ENCODE measurements at places on chromosomes 2 and 18. TPM values are rescaled to one million over a fixed set of nuclear protein-coding genes. Genes with fewer than 3 reads are reported as not detected.

GRCh38 chr2:25951071-25951547, 31.2 kb downstream of the KIF3C start:
- peak; percentile 76 for DNase-seq

DNA sequence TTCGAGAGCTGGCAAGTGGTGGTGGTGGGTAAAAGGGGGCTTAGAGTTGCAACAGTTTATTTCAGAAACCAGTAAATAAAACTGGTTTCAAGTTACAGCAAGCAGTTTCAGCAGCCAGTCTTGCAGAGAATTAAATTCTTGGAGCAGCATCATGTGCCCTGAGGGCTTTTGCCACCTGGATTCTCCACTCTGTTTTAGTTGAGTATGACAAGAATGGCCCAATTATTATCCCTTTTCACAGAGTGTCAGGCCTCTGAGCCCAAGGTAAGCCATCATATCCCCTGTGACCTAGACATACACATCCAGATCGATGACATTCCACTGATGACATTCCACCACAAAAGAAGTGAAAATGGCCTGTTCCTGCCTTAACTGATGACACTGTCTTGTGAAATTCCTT, 72.8 kb upstream of the FANCL start:
- no peak for DNase-seq

- DNase-seq, result no peak
These were observed 8.7 kb upstream of the TGIF1 start for GRCh38 chr18:3441290-3441689.

GRCh38 chr18:45073556-45073955, 392.9 kb downstream of the SETBP1 start:
- DNase-seq, result no peak

Gene CXCR4
- 293 TPM for total RNA-seq

All from activated naive CD8-positive, alpha-beta T cell treated with anti-CD3 and anti-CD28 coated beads, Interleukin-2, amount 10 ng/mL, durations not matched to agents 7 days and 5 days (primary cell).